HFF-Myc (cell line): ENCODE measurements at places on chromosomes 1 and 21.

GRCh38 chr1:181091309-181092040 lies 3.0 kb downstream of the IER5 start:
- DNase-seq: no peak

GRCh38 chr1:208110296-208110695 lies 133.9 kb downstream of the PLXNA2 start:
- no peak for DNase-seq

DNA sequence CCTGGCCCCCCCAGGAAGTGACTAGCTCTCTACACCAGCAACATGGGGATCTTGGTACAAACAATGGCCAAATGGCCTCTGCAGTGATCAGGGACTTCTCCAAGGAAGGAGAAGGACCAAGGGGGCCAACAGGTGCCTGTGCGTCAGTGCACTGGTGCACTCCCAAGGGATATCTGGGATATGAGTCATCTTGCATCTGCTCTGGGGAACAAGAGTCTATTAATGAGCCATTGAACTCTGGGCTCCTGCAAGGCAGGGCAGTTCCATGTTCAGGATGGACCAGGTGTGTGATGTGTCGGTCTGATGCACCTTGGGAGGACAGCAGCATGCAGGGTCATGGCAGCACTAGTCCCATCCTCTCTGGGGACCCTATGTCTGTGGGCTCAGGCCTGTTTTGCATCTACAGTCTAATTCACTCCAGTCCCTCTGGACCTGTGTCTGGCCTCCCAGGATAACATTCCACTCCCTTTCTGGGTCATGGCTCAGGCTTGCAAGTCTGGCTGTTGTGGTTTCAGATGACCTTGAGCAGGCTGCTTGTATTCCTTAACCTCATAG lies 125.3 kb downstream of the TRABD2B start:
- DNase-seq: no peak

DNA sequence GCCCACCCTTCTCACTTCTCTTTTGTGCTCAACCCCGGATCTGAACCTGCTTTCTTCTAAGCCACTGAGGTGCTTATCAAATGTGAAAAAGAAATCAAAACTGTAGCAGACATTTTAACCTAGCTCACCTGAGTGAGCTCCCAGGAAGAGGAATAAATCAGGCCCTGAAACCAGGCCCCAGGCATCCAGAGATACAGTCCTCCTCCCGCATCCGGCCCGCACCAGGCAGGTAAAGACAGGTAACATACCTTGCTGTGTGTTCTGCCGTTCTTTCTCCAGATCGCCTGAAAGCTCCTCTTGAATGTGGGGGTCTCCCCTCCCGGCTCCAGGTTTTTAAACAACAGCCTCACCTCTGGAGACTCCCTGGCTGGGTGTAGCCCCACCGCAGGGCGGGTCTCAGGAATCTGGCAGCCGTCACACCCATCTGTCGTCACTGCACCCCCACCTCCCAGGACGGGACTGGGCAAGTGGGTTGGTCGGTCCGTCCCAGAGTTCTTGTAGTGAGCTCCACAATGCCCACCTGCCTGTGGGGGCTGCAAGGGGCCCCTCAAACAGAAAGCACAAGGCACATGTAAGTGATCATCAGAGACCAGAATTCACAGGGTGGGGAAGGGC lies at the start of gene LAMB3:
TSS of gene LAMB3 (minus strand) at position 305 of the 615 bp plus-strand sequence. CDS start 1,481 bp downstream, outside the sequence.
- DNase-seq: no peak

GRCh38 chr1:206482611-206483010 lies 12.3 kb downstream of the IKBKE start:
- DNase-seq: no peak
